A172 (cell line): ENCODE measurements at places on chromosomes 16 and 17.
A peak's percentile ranks its signal among the peaks of the same experiment; 100 is the strongest.

DNA sequence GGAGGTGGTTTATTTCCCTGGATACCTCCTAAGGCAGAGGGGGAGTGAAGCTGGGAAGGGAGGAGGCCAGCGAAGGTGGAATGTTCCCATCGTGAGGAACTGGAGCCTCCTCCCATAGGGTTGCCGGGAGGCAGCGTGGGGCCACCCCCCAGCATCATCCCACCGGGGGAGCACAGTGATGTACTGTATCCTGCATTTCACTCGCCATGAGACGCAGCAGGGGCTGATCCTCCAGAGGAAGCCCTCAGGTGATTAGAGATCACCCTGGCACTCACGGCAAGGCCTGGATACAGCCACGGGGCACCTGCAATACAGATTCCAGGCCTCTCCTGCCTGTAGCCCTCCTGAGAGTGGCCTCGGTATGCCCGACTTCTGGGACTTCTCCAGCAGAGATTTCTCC is 25.5 kb upstream of the BEAN1 start:
- DNase-seq = no peak

DNA sequence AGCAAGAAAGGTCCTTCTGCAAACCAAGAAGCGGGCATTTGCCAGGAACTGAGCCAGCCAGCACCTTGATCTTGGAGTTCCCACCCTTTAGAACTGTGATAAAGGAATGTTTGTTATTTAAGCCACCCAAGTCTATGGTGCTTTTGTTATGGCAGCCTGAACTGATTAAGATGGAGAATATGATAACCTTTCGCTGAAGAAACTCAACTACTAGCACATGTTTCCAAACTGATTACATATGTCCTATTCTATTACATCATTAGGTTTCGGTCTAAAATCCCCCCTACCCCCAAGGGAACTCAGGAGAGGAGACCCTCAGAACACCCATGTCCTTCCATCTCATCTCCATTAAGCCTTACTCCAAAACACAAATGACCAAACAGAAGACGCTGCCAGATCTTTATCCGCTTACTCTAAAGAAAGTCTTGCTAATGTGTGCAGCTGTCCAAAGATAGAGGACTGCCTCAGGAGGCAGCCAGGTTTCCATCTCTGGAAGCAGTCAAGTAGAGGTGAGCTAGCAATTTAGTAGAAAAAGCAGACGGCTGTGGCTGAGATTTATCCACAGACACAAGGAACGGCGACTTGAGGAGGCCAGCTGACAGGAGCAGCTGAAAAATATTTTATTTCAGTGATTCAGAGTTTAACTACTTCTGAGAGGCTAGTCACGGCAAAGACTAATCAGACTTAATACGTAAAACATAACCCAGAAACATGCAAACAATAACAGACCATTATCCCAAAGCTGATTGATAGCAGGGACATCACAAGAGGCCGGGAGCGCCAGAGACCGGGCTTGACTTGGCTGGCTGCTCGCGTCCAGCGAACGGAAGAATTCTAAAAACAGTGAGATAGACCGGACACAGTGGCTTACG is 611.4 kb upstream of the CDH5 start:
- DNase-seq = no peak

DNA sequence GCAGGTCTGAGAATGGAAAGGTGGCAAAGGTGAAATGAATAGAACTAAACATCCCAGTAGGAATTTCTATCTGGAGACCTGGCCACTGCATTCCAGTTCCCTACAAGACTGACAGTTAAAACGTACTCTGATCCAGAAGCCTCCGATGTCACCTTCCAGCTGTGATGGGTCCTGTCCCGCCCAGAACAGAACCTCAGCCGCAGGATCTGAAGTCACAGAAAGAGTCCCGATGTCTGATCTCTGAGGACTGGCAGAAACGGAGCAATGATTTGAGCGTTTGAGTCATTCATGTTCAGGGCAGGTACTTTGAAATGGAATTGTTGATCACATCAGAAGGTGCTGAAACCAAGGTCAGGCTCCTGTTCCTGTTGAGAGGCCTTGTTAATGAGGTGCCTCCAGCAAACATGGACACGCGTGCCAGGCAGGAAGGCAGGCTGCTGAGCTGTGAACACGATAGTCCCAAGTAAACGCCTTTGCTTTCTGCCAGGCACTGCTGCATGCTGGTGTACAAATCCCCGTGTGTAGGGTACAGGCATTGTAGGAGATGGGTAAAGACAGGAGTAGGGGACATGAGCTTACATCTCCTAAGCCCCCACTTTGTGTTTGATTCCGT is 61.4 kb downstream of the VAT1L start:
- DNase-seq = no peak

GRCh38 chr16:69397821-69398521 is 12.2 kb upstream of the TERF2 start:
- peak; percentile 85 for DNase-seq

DNA sequence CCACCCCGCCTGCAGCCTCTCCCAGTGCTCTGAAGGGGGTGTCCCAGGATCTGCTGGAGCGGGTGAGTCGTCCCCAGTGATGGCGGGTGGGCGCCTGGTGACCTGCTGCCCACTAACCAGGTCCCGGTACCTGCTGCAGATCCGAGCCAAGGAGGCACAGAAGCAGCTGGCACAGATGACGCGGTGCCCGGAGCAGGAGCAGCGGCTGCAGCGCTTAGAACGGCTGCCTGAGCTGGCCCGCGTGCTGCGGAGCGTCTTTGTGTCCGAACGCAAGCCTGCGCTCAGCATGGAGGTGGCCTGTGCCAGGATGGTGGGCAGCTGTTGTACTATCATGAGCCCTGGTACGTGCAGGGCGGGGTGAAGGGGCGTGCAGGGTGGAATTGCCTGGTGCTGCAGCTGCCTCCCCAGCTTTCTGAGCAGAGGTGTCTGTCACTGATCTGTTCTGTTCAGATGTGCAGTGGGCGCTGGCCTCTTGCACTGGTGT is 3.6 kb downstream of the CDT1 start:
- DNase-seq = no peak

DNA sequence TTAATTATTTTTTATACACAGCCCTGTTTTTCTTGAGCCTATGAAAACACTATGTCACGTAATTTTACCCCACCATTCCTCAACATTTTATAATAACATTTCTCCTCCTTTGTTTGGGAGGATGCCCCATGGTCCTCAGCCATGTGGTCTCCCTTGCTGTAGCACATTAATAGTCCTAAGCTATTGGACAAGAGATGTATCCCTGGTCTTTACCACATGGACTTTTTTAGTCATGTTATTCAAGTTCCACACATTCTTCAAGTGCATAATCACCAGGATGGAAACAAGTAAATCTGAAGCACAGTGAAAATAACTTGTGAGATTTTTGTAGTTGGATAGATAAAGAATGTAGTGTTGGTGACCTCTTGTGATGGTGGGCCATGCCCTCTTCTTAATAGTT is 2.0 kb upstream of the KRTAP2-3 start:
- DNase-seq = peak; percentile 90

GRCh38 chr16:57801098-57801808 is 1.0 kb downstream of the KIFC3 start:
- DNase-seq = peak; percentile 57

DNA sequence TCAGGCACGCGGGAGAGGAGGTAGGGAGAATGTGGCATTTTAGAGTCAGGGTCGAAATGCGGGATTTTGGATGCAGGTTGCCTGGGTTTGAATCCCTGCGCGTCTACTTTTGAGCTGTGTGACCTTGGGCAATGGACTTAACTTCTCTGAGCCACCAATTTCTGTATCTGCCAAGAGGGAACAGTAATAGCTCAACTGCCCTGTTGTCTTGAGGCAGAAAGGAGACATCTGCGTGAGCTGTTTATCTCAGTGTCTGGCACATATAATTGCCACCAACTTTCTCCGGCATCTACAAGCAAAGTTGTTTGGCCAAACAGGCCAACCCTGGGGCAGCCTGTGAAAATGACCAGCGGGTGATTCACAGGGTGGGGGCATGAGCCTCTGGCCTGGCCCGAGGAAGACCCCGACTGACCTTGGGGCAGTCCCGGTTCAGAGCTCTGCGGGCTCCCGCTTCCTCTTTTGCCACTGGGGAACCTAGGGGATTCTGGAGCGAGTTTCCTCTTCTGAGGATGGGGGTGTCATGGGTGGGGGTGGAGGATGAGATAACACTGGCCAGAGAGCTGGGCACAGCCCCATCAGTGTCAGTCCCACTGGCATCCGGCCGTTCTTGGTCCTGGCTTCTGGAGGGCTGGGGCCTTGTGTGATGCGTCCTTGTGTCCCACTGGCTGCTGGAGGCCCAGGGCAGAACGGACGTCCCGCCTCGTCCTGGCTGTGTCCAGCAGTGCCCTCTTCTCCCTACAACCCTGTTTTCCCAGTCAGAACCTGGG is 1.3 kb downstream of the SNN start:
- DNase-seq = no peak
